ENCODE measurements at places on chromosomes 4 and X. TPM values are rescaled to one million over a fixed set of nuclear protein-coding genes. Genes with fewer than 3 reads are reported as not detected.

The ZDHHC15 gene
- 0.26 TPM for total RNA-seq

The NOX1 gene
- total RNA-seq: not detected

The DUSP21 gene
- not detected for total RNA-seq

The SMIM31 gene
- total RNA-seq: not detected

The HTRA3 gene
- 6.4 TPM for total RNA-seq

The DCAF4L1 gene
- under 0.01 TPM for total RNA-seq

The GAB3 gene
- 0.61 TPM for total RNA-seq

The WDR17 gene
- total RNA-seq: 2.4 TPM

The VEGFD gene
- total RNA-seq: 0.61 TPM

The MAOB gene
- 2.3 TPM for total RNA-seq

The HSFX1 gene
- not detected for total RNA-seq

- DNase-seq: no peak
Measured at GRCh38 chr4:104772849-104773248, 278.2 kb upstream of the CXXC4 start.

- DNase-seq: no peak
Measured at GRCh38 chr4:163484906-163485305, 9.6 kb upstream of the TMA16 start.

GRCh38 chr4:80322716-80323115 lies 12.8 kb upstream of the CFAP299 start:
- DNase-seq: no peak

DNA sequence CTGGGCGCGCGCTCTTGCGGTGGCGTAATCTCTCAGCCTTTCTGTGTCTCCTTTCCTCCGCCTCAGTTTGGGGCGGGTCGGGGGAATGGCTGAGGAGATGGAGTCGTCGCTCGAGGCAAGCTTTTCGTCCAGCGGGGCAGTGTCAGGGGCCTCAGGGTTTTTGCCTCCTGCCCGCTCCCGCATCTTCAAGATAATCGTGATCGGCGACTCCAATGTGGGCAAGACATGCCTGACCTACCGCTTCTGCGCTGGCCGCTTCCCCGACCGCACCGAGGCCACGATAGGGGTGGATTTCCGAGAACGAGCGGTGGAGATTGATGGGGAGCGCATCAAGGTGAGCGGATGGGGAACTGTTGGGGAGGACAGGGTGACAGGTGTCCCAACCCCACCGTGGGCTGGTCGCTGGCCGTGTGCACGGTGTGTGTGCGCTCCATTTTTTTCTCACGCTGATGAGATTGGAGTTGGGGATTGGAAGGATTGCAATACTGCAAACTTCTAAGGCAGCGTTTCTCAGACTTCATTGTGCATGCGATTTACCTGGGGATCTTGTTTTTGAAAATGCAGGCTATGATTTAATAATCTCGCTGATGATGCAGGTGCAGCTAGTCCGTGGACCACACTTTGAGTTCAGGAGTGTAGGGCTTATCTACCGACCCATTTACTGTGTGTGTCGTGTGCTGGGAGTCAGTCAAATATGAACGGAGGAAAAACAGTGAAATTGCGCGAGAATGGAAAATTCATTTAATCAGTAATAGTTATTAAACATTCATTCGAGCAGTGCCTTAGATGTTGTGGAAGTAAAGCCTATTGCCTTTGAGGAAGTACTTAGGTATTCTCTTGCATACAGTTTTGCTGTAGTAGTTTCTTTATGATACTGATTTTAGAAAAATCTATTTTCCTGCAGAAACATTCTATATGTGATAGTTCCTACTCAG lies at the start of gene RAB33B:
Gene RAB33B, plus strand, starts transcription at position 11 of the 935 bp plus-strand sequence. Its CDS starts 75 bp downstream, at position 86.
- DNase-seq: no peak

DNA sequence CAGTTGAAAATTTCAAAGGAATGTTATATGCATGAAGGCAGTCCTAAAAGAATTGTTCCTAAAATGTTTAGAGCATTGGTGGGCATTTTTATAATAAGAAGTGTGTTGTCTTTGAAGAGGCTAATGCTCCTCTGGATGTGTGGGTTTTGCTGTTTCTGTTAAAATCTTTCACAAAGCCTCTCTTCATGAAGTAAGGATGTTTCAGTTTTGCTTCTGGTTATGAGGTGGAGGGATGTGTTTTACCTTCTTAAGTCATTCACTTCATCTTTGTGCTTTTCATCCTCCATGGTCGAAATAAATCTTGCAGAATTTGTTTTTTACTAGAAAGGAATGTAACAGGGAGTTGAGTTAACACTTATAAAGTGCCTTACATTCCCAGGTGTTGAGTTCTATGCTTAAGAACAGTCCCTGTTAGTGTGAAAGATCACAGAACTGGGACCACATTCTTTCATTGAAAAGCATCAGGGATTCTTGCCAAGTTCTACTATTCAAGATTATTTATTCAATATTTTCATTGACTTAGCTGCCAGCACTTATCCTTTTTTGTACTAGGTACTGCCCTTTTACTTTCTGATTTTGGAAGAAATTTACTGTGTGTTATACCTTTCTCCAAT lies 21.1 kb downstream of the FHIP1A start:
- no peak for DNase-seq

DNA sequence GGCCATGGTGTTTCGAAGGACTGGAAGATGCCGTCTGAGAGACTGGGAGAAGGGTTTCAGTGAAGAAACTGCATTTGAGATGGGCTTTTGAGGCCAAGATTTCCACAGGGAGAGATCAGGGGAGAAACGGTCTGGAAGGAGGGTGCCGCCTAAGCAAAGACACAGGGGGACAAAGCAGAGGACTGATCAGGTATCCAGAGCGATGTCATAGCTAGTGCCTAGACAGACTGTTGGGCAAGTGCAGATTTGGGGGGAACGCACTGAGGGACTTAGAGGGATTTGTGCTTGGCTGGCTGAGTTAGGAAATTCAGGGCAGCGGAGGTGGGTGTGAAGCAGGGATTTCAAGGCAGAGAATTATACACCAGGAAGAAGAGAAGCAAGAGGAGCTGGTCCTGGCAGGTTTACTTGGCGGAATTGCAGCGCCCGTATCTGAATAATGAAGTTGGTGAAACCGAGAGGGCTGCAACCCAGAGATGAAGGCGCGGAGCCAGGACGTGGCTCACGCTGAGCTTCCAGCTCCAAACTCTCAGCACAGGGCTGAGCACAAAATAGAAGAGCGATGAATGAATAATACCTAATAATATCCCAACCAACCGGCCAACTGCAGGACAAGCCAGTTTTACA lies 106.9 kb downstream of the MAML3 start:
- no peak for DNase-seq

DNA sequence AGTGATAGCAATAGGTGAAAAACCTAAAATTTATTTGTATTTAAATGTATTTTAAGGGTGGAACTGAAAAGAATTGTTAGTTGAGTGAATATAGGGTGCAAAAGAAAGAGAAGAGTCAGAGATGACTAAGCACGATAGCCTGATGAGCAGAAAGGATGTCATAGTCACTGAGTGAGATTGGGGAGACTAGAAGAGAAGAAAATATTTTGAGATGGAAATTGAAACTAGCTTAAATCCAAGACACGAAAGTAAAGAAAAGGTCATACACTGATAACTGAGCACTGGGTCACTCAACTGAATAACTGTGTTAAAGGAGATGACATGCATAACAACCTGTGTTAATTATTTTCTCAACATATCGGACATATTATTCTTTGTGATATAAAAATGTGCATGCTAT lies 55.5 kb downstream of the SPANXN4 start:
- no peak for DNase-seq

GRCh38 chr4:140834839-140835495 lies 78.8 kb upstream of the TBC1D9 start:
- DNase-seq: no peak

DNA sequence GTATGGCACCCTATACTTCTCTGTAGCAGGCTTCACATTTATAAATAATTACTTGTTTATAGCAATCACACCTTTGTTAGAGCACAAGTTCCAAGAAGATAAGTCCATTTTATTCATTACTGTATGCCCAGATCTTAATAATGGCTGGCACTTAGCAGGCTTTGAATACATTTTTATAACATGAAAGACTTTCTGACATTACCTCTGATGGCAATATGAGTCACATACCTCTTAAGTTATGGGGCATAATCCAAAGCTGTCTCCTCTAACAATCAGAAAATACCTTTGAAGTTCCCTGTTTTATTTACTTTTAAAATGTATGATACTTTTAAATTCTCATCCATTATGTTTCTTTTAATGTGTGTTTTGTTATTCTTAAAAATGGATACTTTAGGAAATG lies 12.2 kb downstream of the SCRG1 start:
- DNase-seq: no peak

- no peak for DNase-seq
Measured at GRCh38 chrX:153800746-153801145, 6.3 kb downstream of the SSR4 start.

- no peak for DNase-seq
Measured at GRCh38 chr4:38015886-38016515, 55.8 kb downstream of the PTTG2 start.

DNA sequence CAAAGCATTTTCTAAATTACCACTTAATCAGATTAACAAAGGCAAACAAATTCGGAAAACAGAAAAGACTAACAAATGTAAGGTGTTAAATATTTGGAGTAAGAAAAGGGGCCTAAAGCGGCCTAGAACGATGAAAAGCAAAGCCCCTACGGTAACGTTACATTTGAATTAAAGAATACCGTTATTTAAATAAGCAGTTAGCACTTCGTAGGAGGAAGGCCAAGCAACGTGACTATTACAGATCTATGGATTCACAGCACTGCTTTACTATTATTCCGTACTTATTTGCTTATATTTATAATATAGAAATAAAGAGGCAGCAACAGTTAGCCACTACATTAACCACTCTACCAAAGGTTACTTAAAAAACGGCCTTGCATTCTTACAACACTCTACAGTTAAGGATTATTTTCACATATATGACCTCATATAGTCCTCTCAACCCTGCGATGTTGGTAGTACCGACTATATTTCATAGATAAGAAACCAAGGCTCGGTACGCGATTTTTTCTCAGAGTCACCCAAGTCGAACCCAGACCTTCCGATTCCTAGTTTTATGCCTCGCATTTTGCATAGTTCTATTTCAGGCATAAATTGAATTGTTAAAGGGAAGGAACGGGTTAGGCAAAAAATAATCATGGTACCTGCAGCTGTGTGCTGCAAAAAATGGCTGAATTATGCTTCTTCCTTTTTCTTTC lies 2.9 kb downstream of the KLHL15 start:
- no peak for DNase-seq

DNA sequence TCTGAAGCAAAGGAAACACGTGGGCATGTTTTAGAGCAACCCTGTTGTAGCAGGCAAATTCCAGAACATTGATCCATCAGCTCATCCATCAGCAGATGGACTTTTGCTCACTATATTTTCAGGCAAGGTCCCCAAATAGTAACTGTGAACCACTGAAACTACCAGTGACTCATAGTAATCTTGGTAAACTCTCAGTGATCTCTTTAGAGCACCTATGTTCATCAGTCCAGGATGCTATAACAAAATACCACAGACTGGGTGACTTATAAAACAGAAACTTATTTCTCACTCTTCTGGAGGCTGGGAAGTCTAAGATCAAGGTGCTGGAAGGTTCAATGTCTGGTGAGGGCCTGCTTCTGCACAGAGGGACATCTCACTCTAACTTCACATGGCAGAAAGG lies 28.9 kb upstream of the BTC start:
- no peak for DNase-seq

DNA sequence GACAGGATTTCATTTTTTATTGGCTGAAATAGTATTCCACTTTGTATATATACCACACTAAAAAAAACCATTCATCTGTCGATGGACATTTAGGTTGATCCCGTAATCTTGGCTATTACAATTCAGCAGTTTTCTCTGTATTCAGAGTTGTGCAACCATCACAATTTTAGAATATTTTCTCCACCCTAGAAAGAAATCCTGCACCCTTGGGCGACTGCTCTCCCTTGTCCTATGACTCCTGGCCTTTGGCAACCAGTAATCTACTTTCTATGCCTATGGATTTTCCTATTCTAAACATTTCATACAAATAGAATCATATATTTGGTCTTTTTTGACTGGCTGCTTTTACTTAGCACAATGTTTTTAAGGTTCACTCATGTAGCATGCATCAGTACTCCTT lies 84.7 kb downstream of the NCAPG start:
- DNase-seq: no peak

GRCh38 chrX:75623535-75623934 lies 100.7 kb upstream of the ZDHHC15 start:
- no peak for DNase-seq

GRCh38 chr4:142559986-142560385 lies 286.1 kb downstream of the INPP4B start:
- DNase-seq: no peak

- DNase-seq: no peak
Measured at GRCh38 chrX:17854069-17854468, 7.0 kb downstream of the RAI2 start.

GRCh38 chr4:145805490-145805889 lies 125.5 kb downstream of the C4orf51 start:
- no peak for DNase-seq

GRCh38 chr4:70844180-70844579 lies 4.5 kb upstream of the GRSF1 start:
- no peak for DNase-seq

GRCh38 chr4:108988464-108989195 lies 225.8 kb upstream of the ETNPPL start:
- DNase-seq: no peak

GRCh38 chrX:39839371-39839770 lies 258.4 kb downstream of the BCOR start:
- no peak for DNase-seq

DNA sequence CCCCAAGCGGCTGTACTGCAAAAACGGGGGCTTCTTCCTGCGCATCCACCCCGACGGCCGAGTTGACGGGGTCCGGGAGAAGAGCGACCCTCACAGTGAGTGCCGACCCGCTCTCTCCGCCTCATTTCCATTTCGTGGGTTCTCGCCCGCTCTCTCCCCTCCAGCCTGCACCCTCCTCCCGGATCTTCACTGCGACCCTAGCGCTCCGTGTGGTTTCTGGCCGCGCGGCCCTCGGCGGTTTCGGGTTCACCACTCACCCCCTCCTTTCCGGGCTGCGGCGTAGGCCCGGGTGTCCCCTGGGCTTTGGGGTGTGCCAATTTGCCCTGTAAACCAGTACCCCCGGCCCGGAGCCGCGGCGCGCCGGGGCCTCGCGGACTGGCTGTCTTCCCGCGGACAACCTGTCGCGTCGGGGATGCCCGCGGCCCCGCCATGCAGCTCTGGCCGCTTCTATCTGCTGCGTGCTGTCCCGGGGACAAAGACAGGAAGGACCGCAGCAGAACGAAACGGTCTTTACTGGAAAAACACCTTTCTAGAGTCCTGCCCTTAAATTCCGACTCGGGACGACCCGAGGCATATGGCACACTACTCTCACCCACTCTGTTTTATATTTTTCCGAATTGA lies 737 bp downstream of the FGF2 start:
- no peak for DNase-seq

DNA sequence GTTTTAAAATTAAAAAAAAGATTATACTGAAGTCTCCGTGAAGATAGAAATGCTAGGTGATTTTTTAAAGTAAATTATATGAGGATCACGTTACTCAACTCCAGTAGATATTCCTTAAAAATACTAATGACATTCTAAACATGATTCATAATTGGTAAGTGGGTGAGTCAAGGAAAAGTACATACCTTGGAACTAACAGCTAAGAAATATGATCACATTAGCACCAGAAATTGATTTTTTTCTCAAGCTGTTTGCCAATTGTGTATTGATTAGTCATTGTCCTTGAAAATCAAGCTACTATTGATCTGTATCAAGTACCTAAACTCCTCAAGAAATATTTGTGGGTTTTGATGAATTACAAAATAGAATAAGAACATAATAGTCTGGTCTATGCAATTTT lies 362.6 kb upstream of the PPP1R2C start:
- DNase-seq: no peak

GRCh38 chr4:131441004-131441688 lies 1707.9 kb upstream of the PCDH10 start:
- DNase-seq: no peak
